GOT3 (cell line): ENCODE measurements at places on chromosomes 2 and 18.

GRCh38 chr2:149901231-149901859, 313.8 kb upstream of the MMADHC start:
- no peak for DNase-seq

DNA sequence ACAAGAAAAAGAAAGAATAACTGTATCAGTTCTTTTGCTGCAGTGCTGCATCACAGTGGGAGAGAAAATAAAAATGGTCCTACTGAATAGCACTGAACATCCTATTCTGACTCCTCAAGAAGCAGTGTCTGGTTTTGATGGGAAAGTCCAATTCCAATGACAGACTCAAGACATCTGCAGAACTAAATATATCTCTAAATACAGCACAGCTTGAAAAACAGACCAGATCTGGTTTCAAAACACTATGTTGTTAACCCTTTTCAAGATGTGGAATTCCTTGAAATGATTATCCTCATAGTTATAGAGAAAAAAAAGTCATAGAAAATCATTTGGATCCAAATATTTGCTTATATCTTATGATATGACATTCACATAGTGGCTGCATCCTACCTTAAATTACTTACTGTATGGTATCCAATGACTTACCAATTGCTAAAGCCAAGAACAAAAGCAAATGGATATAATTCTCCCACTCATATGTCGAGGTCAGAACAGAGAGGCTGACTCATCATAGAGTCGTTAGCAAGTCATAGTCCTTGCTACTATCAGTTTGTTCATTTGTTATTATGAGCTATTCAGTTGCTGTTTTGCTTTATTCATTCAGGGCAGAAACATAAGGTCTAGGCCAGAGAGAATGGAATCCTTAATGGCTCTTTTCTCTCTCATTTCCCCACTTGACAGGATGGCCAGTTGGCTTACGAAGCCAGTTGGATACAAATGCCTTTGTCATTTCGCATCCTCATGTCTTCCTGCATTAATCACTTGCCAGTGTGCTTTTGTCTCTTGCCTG, 62.5 kb upstream of the ACVR2A start:
- DNase-seq = no peak

DNA sequence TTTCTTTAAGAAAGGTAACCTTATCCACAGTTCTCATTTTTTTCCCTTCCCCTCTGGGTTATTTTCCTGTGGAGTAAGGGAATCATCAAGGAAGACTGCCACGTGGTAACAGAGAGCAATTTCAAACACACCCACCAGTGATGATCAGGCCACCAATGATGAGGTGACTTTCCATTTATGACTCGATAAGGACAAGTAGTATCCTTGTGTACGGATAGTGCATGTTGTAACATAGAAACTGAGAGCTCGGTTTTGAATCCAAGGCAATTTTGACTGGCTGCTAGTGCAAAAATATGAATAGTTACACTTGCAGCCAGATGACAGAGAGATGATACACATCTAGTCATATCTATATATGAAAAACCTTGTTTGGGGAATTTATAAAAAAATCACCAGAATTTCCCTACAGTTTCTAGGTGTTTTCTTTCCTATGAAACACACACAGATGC, 143.6 kb upstream of the TCF4 start:
- no peak for DNase-seq

DNA sequence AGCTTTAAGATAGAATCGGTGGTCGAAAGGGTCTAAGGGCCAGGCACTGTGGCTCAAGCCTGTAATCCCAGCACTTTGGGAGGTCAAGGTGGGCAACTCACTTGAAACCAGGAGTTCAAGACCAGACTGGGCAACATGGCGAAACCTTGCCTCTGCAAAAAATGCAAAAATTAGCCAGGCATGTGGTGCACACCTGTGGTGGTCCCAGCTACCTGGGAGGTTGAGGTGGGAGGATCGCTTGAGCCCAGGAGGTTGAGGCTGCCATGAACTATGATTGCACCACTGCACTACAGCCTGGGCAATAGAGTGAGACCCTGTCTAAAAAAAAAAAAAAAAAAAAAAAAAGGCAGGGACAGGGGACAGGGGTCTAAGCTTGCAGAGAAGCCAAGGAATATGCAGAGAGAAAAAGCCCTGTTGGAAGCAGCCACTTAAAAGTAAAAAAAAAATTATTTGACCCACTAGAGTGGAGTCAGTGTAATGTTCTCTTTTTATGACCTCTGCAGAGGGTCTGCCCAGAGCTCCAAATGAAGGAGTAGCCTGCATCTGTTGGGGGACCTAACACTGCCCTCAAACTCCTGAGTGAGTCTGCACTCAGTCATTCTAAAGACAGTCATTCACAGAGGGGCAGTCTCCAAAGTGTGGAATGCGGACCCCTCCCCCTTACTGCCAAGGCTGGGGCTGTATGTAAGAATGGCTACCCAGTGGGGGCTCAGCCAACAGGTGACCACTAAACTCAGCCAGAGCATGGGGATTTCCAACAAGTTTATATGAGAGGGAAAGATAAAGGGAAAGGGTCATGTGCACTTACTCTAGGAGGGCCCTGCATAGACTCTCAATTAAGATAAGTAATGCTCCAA, 118.5 kb upstream of the CDCA7 start:
- DNase-seq = no peak

- no peak for DNase-seq
Observed at GRCh38 chr2:233244818-233245217, 6.7 kb upstream of the ATG16L1 start.

DNA sequence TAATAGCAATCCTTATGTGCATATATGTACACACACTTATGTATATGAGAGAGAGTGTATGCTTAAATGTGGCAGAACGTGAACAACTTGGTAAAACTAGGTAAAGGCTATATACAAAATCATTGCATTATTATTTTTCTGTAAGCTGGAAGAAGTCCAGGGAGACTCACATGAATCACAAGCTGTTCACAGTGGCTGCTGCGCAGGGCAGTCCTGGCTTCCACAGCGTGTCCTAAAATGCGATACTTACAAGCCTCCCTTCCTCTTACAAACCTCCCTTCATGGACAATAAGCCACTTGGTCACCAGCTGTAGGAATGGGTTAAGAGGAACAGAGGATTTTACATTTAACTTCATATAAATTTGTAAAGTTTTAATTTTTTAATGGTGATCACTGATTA, 114.9 kb upstream of the AGAP1 start:
- DNase-seq = no peak

- no peak for DNase-seq
Observed at GRCh38 chr18:54205959-54206358, 18.5 kb downstream of the MBD2 start.

GRCh38 chr18:9172506-9173127, 36.0 kb downstream of the ANKRD12 start:
- DNase-seq = no peak

DNA sequence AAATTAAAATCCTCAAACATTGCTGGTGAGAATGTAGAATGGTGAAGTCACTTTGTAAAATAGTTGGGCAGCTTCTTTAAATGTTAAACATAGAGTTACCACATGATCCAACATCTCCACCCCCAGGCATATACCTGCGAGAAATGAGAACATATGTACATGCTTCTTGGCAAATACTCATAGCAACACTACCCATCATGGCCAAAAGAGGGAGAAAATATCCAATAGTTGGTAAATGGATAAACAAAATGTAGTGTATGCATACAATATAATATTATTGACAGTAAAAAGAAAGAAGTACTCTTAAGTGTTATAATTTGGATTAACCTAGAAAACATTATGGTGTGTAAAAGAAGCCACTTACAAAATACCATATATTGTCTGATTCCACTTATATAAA, 185.9 kb downstream of the CDH7 start:
- no peak for DNase-seq

DNA sequence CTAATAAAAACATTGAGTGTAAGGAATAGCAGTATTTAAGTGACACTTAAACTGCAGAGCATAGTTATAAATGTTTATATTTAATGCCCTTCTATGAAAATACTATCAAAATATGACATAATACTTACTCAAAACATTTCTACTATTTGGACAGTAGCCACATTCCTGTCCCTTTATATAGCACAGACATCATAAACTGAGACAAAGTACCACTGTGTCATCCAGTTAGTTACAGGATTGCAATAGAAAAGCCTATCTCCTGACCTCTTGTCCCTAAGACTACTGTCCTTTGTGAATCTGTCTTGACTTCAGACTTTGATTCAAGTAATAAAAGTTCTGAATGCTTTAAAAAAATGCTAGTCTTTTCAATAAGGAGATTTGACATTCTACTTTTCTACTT, 1528.5 kb upstream of the NXPH2 start:
- DNase-seq = no peak

DNA sequence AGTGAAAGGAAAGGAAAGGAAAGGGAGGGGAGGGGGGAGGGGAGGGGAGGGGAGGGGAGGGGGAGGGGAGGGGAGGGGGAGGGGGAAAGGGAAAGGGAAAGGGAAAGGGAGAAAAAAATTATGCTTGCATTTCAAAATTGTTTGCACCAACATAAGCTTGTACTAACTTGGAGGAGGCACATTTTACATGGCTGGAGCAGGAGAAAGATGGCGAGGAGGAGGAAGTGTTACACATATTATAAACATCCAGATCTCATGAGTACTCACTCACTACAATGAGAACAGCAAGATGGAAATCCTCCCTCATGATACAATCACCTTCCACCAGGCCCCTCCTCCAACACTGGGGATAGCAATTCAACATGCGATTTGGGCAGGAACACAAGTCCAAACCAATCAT, 660.2 kb upstream of the CDH2 start:
- DNase-seq = no peak

- DNase-seq = no peak
Observed at GRCh38 chr2:190841707-190842505, 38.7 kb upstream of the GLS start.

GRCh38 chr2:221610255-221610654, 38.2 kb upstream of the EPHA4 start:
- no peak for DNase-seq

GRCh38 chr2:62593825-62594224, 87.8 kb upstream of the TMEM17 start:
- no peak for DNase-seq

DNA sequence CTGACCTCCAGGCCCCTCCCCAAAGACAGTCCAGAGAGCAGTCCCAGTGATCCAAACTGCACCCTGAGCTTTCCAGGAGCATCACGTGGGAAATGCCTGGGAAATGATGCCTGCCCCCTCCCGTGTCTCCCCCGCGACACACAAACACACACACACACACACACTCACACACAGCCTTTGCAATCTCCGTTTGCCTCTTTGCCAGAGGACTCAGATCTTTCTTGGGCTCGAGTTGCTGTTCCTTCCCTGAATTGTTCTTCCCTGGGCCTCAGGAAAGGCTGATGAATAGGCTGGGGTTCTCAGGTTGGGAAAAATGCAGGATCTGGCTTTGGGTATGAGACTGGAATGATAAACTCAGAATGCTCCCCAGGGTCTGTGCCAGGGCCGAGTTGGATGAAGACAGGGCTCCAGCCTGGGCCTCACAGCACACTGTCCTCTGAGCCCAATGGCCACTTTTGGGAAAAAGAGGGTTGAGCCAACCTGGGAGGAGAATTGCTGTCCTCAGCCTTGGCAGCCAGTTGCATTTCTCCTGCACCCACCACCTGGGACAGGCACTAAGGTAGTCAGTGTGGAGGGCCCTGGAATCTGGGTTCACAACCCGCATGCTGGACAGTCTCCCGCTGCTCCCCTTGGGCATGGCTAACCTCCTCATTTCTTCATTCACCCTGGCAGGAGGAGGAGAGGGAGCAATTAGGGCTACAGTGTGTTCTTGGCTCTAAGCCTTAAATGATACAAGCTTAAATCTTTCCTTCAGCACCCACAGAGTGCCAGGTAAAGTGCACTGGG, 43.9 kb upstream of the ATP6V1B1 start:
- no peak for DNase-seq

- DNase-seq = no peak
Observed at GRCh38 chr2:234880551-234881211, 71.1 kb upstream of the SH3BP4 start.

GRCh38 chr2:603427-603826, 73.8 kb downstream of the TMEM18 start:
- DNase-seq = no peak

GRCh38 chr2:94955702-94956101, 69.8 kb upstream of the MAL start:
- no peak for DNase-seq

DNA sequence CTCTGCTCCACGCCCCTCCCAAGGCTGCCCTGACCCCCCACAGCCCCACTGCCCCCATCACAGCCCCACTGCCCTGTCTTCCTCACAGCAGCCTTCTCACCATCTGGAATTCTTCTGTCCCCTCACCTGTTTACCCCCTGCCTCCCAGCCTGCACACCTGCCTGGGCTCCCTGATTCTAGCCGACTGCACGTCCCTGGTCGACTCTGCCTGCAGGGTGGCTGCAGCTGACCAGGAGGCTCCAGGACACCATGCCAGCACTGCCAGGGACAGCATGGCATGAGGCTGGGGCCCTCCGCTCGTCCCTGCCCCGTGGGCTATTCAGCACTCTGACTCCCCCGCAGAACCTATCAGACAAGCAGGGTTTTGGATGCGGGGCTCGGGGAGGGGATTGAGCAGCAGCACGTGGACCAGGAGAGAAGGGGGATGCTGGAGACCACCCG, 254.1 kb downstream of the HDAC4 start:
- no peak for DNase-seq

GRCh38 chr2:24616616-24617015, 125.6 kb downstream of the NCOA1 start:
- DNase-seq = no peak

DNA sequence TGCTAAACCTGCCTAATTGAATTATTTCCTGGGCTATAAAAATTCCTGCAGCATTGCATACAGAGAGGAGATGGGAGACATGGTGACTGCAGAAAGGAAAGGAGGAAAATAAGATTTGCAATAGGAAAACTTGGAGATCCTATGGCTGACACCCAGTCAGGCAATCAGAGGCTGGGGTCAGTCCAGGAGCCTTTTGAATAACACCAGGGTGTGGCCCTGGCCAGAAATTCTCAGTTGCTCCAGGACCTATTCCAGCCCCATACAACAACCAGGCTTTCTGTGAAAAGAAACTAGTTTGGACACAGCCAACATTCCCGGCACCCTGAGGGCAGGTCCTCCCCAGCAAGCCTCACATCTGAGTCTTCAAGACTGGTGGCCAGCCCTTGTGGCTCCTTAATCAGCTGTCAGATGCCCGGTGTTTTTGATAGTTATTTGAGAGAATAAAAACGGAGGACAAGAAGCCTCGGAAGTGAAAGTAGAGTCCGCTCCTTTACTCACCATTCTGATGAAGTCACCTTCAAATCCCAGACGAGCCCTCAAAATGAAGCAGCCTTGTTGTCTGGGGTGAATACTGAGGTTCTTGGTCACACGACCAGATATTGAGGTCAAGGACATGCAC, 31.1 kb upstream of the GMCL1 start:
- DNase-seq = no peak

DNA sequence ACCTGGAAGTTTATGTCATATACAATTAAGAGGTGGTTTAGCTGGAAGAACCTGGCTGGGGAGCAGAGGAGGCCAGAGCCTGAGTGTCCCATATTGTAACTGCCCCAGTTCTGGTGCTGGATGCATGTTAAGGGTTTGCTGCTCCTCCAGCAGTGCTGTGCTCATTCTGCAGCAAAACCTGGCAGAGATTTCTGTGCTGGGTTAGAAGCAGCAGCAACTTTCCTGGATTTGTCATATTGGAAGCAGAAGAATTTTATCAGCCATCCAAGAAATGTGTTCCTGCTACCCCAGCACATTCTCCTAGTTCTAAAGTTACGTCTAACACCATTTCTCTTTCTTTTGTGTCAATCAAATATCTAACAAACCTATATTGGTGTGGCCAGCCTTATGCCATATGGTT, 284.1 kb downstream of the TDRD15 start:
- DNase-seq = no peak

- no peak for DNase-seq
Observed at GRCh38 chr2:27954771-27955383, 64.3 kb downstream of the BABAM2 start.
